ENCODE measurements at places on chromosomes 3 and 15.

GRCh38 chr3:71857956-71858355 is 73.0 kb upstream of the PROK2 start:
- DNase-seq = no peak

GRCh38 chr3:57029924-57030323 is 30.5 kb upstream of the SPATA12 start:
- no peak for DNase-seq

GRCh38 chr3:72244396-72244795 is 459.4 kb upstream of the PROK2 start:
- no peak for DNase-seq

GRCh38 chr15:101669744-101670143 is 17.6 kb upstream of the TM2D3 start:
- no peak for DNase-seq

- DNase-seq = no peak
Measured at GRCh38 chr3:73542136-73542535, 82.6 kb downstream of the PDZRN3 start.

DNA sequence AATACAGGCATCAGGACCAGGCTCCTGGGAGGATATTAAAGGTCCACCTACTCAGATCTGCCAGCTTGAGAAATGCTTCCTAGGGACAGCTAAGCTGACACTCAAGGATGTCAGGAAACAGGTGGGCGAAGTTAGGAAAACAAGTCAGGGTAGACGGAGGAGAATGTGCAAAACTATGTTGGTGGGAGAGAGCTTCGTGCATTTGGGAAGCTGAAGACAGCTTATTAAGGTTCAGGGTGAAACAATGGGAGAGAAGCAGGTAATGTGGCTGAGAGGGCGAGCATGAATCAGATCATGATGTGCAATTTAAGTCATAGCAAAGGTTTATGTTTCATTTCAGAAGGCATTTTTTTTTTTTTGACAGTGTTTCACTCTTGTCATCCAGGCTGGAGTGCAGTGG is 297.2 kb upstream of the ATP10A start:
- no peak for DNase-seq

DNA sequence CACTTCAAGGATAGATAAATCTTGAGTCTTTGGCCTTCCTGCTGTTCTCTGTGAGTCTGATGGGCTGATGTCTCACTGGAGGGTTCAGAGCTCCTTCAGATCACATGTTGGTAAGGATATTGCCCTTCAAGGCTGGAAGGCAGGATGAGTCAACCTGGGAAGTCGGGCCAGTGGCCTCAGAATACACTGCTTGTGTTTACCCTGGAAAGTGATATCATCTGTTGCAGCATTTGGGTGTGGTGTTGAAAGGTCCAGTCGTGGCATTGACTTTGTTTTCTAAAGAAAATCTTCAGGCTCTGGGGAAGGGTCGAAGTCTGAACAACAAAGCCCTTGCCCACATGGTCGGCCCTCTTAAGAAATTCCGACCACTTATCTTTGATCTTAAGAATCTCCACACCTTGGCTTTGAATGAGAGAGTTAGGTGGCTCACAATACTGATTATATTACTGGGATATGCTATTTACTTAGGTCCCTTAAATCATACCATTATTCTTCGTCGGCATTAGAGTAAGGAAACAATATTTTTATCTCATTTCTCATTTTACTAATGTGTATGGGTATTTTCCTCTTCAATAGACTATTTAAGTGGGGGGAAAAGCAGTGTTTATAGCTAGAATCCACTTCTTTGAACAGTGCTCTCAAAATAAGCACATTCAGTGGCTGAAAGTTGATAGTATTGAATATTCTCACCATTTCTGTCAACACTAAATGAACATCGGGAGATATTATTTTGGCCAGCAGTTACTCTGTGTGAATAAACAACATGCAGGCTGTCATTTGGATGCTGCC is 303.9 kb upstream of the RASGRP1 start:
- DNase-seq = no peak

DNA sequence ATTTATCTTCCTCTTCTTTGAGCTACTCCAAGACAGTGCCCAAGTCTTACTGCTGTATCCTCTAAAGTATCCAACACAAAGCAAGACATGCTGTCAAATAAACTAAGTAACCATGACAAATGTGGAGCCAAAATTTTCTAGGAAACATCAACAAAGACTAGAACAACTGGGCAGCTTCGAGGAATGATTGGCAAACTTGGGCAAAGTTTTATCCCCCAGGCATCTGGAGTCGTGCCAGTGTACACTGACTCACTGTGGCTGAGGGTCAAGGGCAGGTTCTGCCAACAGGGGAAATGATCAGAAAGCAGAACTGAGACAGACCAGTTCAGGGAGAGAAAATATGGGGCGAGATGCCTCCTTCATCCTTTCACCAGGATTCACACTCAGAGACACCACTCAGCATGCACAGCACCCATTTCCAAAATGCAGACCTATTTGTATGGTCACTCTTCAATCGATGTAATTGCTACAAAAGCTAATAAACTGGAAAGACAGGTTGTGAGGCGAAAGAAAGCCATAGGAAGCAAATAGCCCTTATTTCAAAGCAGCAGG is 65.8 kb downstream of the MB21D2 start:
- no peak for DNase-seq

DNA sequence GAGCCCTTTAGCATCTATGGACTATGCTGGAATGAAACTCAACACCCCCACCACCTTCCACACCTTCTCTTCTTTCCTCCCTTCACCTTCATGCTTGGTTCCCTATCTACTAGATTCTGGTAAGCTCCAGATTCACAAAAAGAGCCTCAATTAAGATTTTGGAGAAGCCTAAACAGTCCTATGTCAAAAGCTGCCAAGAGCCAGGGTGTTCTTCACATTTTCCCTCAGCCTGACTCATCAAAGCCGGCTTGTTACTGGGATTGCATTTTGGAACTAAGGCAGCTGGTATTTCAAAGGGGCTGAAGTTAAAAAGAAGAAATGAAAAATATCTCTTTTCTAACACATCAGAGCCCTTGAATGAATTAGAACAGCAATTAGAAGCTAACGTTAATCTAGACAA is 247.7 kb downstream of the MYRIP start:
- DNase-seq = no peak

DNA sequence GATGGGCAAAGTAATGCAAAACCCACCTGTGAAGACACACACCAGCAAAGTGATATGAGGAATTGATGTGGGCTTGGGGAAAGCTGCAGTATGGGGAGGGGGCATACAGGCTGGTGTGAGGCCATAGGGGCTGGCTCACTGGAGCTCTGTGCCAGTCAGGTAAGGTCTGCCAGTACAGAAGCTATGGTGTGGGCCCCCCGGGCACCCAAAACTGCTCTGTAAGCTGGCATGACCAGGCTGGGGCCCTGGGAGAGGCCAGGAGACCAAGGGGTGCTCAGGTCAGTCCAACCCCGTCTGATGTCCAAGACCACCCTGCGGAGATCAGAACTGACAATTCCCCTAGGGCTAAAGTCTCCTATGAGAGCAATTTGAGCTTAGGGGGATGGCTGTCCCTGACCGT is 163.1 kb downstream of the KCNMB2 start:
- DNase-seq = no peak

GRCh38 chr15:39549912-39550311 is 31.0 kb upstream of the THBS1 start:
- no peak for DNase-seq

DNA sequence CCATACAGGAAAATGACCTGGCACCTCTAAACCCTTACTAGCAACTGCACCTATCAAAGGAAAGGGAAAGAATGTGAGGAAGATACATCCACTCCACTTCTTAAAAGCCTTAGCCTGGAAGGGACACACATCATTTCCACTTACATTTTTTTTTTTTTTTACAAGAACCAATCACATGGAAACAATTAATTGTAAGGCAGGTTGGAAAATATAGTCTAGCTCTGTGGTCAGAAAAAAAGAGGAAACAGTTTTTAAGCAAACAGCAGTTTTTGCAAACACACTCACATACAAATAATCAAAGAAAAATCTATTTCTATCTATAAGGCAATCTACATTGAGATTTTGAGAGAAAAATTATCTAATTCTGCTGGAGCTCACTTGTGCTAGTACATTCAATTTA is 98.9 kb upstream of the SPRED1 start:
- no peak for DNase-seq

DNA sequence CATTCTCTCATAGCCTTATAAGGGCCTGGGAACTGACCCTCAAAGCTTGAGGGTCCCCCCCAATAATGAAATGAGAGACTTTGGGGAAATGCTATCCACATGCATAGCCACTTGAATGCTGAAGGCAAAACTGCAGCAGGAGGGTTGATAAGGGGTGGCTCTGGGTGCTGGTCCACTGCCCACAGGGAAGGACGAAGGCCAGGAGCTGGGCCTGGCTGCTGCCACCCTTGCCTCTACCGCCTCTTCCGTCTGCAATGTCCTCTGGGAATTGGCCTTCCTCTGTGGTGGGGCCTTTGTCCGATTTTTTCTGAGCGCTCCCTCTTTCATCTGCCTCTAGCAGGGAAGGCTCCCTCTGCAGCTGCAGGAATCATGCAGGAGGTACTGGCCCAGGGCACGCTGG is 41.0 kb downstream of the OCA2 start:
- no peak for DNase-seq

- DNase-seq = no peak
Measured at GRCh38 chr3:16801698-16802097, 83.1 kb upstream of the PLCL2 start.

DNA sequence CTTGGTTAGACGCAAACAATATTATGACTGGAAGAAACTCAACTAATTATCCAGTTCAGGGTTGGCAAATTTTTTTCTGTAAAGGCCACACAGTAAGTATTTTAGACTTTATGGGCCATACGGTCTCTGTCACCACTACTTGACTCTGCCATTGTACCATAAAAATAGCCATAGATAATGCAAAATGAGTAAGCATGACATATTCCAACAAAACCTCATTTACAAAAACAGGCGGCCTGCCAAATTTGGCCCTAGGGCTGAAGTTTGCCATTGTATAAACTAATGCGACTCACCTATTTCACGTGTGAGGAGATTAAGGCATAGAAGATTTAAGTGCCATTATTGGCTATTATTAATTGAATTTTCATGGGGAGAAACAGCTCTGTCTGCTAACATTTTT is 116.8 kb upstream of the CNTN6 start:
- no peak for DNase-seq

- no peak for DNase-seq
Measured at GRCh38 chr3:42675909-42676308, 9.4 kb upstream of the KLHL40 start.

GRCh38 chr3:134144694-134145093 is 106.0 kb downstream of the RYK start:
- DNase-seq = no peak

DNA sequence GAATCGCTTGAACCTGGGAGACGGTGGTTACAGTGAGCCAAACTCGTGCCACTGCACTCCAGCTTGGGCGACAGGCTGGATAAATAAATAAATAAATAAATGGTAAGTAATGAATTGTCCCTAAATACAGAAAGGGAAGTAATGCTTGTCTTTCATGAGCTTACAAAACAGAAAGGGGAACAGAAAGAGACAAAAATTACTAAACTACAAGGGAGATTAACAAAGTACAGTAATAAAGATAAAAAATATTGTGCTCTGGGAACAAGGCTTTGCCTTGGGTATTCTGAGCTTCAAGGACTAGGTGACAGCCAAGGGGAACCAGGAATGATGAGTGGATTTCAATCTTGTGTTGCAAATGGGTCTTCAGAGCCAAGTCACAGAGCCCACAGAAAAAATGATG is 9.2 kb upstream of the HLTF start:
- no peak for DNase-seq

DNA sequence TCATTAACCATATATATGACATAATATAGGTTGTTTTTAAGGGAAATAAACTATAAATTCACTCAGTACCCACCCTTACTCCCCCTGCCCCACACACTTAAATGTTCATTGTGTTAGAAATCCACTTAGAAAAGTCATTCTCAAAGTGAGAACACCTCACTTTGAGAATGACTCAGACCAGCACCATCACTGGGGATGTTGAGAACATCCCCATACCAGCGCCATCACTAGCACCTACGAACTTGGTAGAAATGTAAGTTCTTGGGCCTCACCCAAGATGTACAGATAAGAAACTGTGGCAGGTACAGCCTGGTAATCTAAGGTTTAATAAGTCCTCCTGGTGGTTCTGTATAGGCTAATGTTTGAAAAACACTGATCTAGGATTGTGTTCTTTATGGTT is 362.6 kb downstream of the LPP start:
- no peak for DNase-seq

GRCh38 chr15:73575636-73576247 is 57.4 kb downstream of the NPTN start:
- DNase-seq = no peak

- no peak for DNase-seq
Measured at GRCh38 chr3:156941311-156941710, 115.2 kb downstream of the LEKR1 start.

DNA sequence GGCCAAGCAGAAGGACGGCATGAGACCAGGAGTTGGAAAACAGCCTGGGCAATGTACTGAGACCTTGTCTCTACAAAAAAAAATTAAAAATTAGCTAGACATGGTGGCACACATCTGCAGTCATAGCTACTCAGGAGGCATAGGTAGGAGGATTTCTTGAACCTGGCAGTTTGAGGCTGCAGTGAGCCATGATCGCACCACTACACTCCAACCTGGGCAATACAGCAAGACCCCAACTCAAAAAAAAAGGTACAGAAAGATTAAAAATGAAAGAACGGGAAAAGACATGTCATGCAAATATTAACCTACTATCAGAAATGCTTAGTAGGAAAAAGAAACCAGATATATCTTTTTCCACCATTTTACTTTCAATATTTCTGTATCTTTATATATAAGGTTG is 99.6 kb upstream of the ATP11B start:
- no peak for DNase-seq

DNA sequence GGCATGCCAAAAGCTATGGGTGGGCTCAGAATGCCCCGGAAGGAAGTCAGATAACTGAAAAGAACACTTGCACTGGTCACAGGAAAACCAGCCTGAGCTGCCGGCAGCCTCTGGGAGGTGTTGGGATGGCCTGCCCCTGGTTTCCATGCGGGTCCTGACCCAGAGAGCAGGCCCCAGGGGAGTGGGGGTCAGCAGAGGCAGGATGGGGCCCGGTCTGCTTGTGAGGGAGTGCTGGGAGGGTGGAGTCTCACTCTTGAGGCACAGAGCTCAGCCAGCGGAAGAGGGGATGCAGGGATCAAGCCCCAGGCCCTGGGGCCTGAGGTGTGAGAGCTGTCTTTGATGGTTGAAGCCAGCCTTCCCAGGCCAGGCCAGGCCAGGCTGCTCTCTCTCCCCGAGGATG is 2.4 kb upstream of the RPUSD3 start:
- no peak for DNase-seq

GRCh38 chr15:40534371-40534770 is 30.5 kb downstream of the CCDC32 start:
- no peak for DNase-seq

- no peak for DNase-seq
Measured at GRCh38 chr3:84536916-84537315, 421.9 kb upstream of the CADM2 start.

GRCh38 chr3:138638641-138639040 is 30.1 kb downstream of the FAIM start:
- DNase-seq = no peak

GRCh38 chr15:70271422-70272088 is 173.8 kb upstream of the TLE3 start:
- DNase-seq = no peak
